ENCODE measurements at places on chromosomes 6 and 20. TPM values are rescaled to one million over a fixed set of nuclear protein-coding genes. Genes with fewer than 3 reads are reported as not detected.

INSM1 gene
- polyA plus RNA-seq, result not detected

RIPPLY2 gene
- not detected for polyA plus RNA-seq

LY6G6D gene
- polyA plus RNA-seq, result not detected

- no peaks in the 10 kb centered on the region for H3K4me1 ChIP-seq
- DNase-seq, result no peak
- H3K36me3 ChIP-seq, result no peaks in the 10 kb centered on the region
Observed at GRCh38 chr6:14848019-14848418, 397.9 kb upstream of the JARID2 start.

All from CD14-positive monocyte (primary cell).